ENCODE measurements at places on chromosomes 13 and 19.

DNA sequence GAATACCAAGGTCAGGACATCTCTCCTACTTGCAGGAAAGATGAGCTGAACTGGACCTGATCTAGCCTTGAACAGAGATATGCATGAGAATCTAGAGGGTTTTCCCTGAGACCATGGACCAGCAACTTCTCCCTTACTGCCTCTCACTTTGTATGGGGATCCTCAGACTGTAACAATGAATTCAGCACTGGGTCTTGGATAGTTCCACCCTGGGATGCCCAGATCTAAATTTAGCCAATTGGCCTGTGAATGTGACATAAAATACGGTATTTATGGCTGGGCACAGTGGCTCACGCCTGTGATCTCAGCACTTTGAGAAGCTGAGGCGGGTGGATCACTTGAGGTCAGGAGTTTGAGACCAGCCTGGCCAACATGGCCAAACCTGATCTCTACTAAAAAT is 15.3 kb upstream of the LILRA2 start:
- DNase-seq, result no peak

GRCh38 chr19:48990400-48990799 is 2.7 kb downstream of the GYS1 start:
- no peak for DNase-seq

GRCh38 chr19:48290401-48290770 is 20.5 kb downstream of the ZNF114 start:
- peak; percentile 53 for DNase-seq

DNA sequence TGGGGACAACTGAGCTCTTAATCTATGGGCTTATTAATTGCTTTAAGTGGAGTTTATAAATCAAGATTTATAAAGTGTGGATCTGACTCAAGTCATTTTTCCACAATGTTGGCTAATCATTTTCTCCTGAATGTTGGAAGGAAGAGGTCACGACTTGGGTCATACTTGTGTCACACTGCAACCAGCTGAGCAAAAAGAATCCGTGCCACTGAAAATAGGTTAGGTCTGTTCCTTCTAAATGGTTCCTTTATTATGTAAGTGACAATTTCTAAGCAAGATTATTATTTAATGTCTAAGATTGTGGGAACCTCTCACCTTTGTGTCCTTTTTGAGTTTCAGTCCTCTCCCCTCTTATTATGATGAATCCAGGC is 178.6 kb downstream of the SHISA2 start:
- DNase-seq, result no peak

- no peak for DNase-seq
These were observed 1.3 kb downstream of the PALM start for GRCh38 chr19:709965-710571.

GRCh38 chr19:17659996-17660395 is 28.2 kb downstream of the UNC13A start:
- DNase-seq, result no peak

GRCh38 chr19:1292419-1293151 is 6.9 kb downstream of the EFNA2 start:
- DNase-seq, result no peak

- no peak for DNase-seq
These were observed 10.1 kb upstream of the PRKD2 start for GRCh38 chr19:46726971-46727501.

DNA sequence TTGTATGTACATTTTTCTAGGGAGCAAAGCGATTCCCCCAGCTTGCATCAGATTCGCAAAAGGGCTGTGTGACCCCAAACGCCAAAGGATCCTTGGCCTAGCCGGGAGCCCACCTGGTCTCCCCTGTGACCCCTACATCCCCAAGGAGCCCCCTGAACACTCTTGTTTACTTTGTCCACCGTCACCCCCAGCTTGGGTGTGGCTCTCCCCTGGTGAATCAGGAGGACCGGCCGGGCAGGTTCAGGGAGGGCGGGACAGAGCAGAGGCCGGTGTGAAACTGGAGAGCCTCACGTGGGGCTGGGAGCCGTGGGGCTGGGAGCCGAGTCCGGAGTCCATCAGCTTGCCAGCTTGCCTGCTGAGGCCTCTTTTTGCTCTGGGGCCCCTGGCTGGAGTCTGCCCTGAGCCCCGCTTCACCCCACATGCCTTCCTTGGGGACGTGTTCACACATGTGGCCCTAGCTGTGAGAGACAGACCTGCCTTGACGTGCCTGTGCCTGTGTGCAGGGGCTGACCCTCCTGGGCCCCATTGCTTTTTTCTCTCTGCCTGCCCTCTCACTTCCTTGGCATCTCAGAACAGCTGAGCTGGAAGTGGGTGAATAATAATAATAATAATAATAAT is 2.0 kb downstream of the ITPKC start:
- peak; percentile 21 for DNase-seq

GRCh38 chr19:29576761-29577648 is 29.1 kb upstream of the POP4 start:
- DNase-seq, result peak; percentile 5

Data from brain microvascular endothelial cell (primary cell).